ENCODE measurements at places on chromosomes 3 and 15.

DNA sequence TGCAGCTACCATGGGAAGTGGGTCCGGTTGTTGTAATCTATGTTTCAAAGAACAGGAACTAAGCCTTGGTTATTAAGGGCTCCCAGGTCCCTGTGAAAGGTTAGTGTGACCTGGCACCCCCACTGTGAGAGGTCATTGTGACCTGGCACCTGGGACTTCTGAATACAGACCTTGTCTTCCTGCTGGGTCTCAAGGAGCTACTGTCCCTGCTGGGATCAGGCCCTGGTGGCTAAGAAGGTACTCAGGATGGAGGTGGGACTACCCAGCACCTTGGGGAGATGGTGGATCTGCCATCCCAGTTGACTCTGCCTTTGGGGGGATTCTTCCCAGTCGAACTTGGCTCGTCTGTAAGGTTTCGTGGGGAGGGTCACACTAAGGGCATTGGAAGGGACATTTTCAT lies 10.3 kb upstream of the SLCO2A1 start:
- no peak for DNase-seq

- DNase-seq, result no peak
Observed at GRCh38 chr3:110062716-110063115, 725.4 kb upstream of the DPPA4 start.

DNA sequence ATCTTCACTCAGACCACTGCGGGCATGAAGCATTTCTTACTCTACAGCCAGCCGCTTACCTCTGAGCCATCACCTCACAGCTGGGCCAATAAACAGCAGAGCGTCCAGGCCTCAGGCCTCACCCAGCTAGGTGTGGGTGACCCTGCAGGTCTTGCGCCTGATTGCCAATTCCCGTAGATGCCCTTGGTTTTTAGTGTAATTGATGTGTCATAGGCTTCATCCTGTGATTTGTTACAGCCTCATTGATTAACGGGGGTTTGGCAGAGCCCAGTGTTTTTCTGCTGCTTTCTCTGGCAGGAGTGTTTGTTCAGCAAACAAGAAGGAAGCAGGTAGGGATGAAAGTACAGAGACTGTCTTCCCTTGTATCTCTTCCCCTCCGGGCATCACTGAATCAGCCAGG lies 49.6 kb upstream of the BNIP2 start:
- DNase-seq, result no peak

GRCh38 chr3:125356140-125357026 lies 18.7 kb downstream of the ZNF148 start:
- no peak for DNase-seq
